ENCODE measurements at places on chromosomes 4 and X.

GRCh38 chr4:121316091-121316490, 64.7 kb downstream of the QRFPR start:
- DNase-seq: no peak
- H3K27ac ChIP-seq: no peak overlapping the region
- no peaks in the 10 kb centered on the region for H3K36me3 ChIP-seq
- H3K4me1 ChIP-seq: no peaks in the 10 kb centered on the region
- H3K4me3 ChIP-seq: no peak overlapping the region

- H3K4me3 ChIP-seq: no peak overlapping the region
- no peak for DNase-seq
- H3K4me1 ChIP-seq: peaks cover 18% of the 10 kb centered on the region
- H3K36me3 ChIP-seq: peaks cover 3% of the 10 kb centered on the region
- no peak overlapping the region for H3K27ac ChIP-seq
Observed at GRCh38 chr4:173498771-173499170, 31.3 kb downstream of the HAND2 start.

- H3K27me3 ChIP-seq: no peaks in the 10 kb centered on the region
- peaks cover 3% of the 10 kb centered on the region for H3K4me1 ChIP-seq
- no peaks in the 10 kb centered on the region for H3K36me3 ChIP-seq
- no peak for DNase-seq
- H3K4me3 ChIP-seq: no peak overlapping the region
Observed at GRCh38 chr4:14096396-14096965, 469.0 kb upstream of the BOD1L1 start.

DNA sequence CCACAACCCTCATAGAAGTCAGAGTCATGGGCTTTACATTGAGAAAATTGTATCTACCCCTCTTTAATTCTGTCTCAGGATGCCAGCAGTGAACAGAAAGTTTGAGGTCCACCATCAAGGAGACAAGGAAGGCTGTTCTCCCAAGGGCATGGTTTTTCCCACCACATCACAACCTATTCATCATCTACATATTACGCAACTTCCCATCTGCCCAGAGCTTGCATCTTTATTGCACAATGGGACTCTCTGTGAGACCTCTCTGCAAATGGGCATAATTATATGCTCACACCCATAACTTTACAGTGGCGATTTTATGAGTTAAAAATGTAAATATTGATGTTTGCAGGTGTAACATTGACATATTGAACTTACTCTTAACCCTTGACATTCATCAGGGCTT, 38.9 kb downstream of the PAGE2 start:
- no peak overlapping the region for H3K4me3 ChIP-seq
- H3K4me1 ChIP-seq: no peaks in the 10 kb centered on the region
- H3K27ac ChIP-seq: no peak overlapping the region
- H3K36me3 ChIP-seq: no peaks in the 10 kb centered on the region
- no peak for DNase-seq

DNA sequence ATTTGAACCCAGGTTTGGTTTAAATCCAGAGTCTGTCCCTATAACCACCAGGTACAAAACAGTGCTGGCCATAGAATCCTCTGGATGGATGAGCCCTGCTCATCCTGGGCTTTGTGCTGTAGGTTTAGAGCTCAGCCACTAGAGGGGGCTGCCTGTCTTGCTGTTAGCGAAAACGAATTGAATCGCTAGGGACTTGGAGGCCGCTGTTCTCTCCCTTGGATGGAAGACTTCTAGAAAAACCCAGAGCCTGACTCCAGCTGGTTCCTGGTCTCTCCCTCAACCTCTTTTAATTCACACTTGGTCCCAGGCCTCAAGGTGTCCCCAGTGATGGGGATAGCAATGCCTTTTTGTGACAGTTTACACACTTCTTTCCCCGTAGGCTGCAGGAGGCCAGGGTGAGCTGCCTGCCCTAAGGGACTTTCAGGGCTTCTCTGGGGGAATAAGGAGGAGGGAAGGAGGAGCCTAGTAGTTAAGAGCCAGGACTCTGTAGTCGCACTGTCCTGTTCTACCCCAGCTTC, 8.7 kb downstream of the RIPPLY1 start:
- no peak overlapping the region for H3K4me3 ChIP-seq
- H3K36me3 ChIP-seq: no peaks in the 10 kb centered on the region
- H3K4me1 ChIP-seq: peaks cover 7% of the 10 kb centered on the region
- no peak for DNase-seq

DNA sequence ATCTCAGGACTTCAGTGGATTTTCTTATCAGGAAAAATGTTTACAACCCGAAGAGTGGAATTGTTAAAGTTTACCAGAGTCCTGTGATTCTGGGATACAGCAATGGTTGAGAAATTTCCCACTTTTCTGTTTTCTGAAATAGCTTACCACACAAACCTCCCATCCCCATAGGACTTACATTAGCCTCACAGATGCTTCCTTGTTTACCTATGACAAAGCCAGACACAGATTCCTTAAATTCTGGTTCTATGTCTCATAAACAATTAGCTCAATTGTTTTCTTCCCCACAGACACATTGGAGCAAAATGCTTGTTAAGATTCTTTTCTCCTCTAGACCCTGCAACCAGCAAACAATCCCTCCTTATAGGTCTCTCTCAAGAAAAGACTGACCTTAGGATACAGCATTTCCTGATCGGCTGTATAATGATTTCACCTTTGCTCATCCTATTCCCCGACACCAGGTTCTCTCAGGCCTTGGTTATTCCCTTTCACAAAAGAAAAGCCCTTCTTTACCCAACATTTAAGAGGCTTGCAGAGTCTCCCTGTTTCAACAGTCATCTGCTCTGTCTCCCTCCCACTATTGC, 886.2 kb downstream of the ARAP2 start:
- peaks cover 11% of the 10 kb centered on the region for H3K4me1 ChIP-seq
- no peaks in the 10 kb centered on the region for H3K36me3 ChIP-seq

- no peaks in the 10 kb centered on the region for H3K27me3 ChIP-seq
- H3K36me3 ChIP-seq: no peaks in the 10 kb centered on the region
- no peak for DNase-seq
- H3K27ac ChIP-seq: no peak overlapping the region
Observed at GRCh38 chr4:143292858-143293257, 43.8 kb upstream of the GAB1 start.

DNA sequence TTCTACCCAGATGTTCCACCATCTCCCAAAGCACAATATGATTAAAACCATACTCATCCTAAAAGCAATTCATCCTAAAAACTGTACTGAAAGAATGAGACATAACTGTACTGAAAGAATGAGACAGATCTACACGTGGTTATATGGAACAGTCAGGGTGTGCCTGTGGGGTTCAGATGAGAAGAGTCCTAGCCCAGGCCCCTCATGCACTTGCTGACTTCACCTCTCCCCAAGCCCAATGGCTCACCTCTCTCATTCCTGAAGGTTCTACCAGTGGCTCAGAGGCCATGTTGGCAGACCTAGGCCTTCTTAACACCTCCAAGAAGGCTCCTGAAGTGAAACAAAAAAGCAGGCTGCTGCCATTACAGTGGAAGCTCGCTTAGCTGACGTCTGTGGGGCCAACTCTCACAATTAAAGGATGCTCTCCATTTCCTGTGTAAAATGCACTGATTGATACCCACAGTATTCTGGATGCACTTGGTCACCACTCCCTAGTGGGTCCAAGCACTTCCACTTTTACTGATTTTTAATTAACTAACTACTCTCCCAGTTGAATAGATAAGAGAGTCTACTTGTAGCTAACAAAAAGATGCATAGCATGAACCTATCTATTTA, 3.8 kb downstream of the PLAC1 start:
- H3K4me3 ChIP-seq: no peak overlapping the region
- H3K36me3 ChIP-seq: no peaks in the 10 kb centered on the region
- DNase-seq: no peak
- H3K27ac ChIP-seq: no peak overlapping the region

- no peak for DNase-seq
- H3K27me3 ChIP-seq: no peaks in the 10 kb centered on the region
- no peak overlapping the region for H3K4me3 ChIP-seq
- H3K36me3 ChIP-seq: peaks cover 36% of the 10 kb centered on the region
Observed at GRCh38 chr4:78602334-78602733, 50.8 kb downstream of the ANXA3 start.

DNA sequence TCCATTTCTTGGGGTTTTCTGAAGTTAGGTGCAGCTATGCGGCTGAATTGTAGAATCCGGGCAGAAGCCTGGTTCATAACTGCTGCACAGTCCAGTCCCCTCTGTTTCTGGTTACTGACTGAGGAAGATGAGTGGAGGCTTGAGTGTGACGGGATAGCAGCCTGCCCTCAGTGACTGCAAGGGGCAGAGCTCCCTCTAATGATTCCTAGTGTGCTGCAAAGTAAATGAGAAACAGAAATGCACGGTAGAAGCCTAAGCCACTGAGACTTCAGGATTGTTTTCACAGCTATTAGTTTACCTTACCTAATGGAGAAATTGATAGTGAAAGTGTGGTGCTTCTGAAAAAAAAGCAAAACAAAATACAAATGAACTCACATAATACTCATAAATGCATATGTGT, 189.2 kb downstream of the GPM6A start:
- H3K27me3 ChIP-seq: peaks cover 1% of the 10 kb centered on the region
- H3K27ac ChIP-seq: no peak overlapping the region
- H3K4me3 ChIP-seq: no peak overlapping the region
- no peak for DNase-seq
- H3K36me3 ChIP-seq: no peaks in the 10 kb centered on the region

- no peaks in the 10 kb centered on the region for H3K36me3 ChIP-seq
- no peak overlapping the region for H3K27ac ChIP-seq
- DNase-seq: peak; percentile 9
- H3K27me3 ChIP-seq: peaks cover 2% of the 10 kb centered on the region
Observed at GRCh38 chrX:1679238-1679637, 64.4 kb downstream of the ASMT start.

- no peak overlapping the region for H3K27ac ChIP-seq
- peaks cover 12% of the 10 kb centered on the region for H3K4me1 ChIP-seq
- DNase-seq: no peak
Observed at GRCh38 chr4:183788308-183788905, 116.7 kb upstream of the STOX2 start.

DNA sequence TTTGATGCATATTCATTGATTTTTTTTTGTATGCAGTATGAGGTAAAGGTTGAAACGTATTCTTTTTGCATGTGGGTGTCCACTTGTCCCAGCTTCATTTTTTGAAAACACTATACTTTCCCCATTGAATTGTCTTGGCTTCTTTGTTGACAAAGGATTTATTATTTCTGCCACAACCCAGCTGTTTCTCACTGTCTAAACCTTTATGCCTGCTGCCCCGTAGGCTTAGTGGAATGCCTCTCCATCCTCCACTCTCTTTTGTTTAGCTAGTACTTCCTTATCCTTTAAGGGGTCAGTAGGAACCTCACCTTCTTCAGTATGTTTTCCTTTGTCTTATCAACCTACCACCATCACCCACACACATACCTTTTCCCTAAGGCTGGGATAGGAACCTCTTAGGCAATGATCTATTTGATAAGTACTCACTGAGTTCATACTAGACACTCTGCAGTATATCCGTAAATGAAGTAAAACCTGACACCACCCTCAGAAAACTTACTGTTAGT, 8.5 kb downstream of the FMR1 start:
- no peak for DNase-seq
- H3K4me1 ChIP-seq: peaks cover 49% of the 10 kb centered on the region
- H3K27me3 ChIP-seq: no peaks in the 10 kb centered on the region
- no peak overlapping the region for H3K4me3 ChIP-seq
- no peaks in the 10 kb centered on the region for H3K36me3 ChIP-seq
- H3K27ac ChIP-seq: no peak overlapping the region

DNA sequence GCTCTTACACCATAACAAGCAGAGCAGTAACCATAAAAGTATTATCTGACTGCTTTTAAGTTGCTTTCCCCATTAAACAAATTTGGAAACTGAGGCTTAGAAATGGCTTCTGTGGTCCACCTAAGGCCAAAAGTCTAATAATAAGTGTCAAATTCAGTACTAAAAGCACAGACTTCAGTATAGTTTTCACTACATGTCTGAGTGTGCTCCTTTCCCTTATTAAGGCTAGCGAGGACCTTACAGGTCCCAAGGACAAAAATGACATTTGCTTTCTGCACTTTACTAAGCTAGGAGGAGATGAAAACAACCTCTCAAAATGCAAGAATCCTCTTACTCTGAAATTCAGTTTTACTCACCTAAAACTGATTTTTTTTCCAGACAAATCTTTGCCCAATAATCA, 127.2 kb downstream of the ENOX2 start:
- no peak overlapping the region for H3K4me3 ChIP-seq
- H3K27me3 ChIP-seq: no peaks in the 10 kb centered on the region
- no peak for DNase-seq
- no peaks in the 10 kb centered on the region for H3K4me1 ChIP-seq

DNA sequence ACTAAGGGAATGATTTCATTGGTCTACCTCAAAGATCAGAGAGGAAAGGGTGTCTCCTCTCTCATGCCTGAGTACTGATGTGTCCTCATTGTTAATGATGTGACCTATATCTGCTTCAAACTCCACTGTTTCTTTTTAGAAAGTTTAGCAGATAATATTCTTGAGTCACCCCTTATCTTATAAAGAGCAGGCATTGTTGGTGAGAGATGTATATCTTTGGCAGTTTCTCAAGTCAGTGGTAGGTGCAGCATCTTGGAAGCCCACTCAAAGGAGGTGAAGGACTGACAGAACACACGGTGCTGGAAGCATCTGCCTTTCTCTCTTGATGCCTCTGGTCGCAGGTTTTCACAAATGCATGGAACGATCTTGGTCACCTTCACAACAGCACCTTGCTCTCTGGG, 71.2 kb downstream of the ZNF518B start:
- H3K4me3 ChIP-seq: no peak overlapping the region
- no peaks in the 10 kb centered on the region for H3K27me3 ChIP-seq
- H3K27ac ChIP-seq: no peak overlapping the region

DNA sequence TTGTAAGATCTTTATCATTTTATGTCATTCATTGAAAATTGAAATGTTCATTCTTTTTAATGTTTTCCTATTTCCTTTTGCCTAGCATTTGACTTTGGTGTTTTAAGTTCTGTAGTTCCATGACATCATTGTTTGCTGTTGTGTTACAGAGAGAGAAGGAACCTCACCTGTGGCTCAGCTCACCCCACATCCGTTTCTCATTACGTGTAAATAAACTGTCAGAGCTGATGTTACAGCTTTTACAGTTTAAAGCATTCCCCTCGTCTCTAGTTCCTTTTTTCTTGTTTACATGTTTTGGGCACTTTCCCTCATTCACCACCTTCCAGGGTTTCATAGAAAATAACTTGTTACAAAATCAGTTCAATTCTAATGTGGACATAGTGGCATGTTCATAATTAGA, 137.2 kb downstream of the FNIP2 start:
- no peak for DNase-seq
- no peak overlapping the region for H3K4me3 ChIP-seq
- peaks cover 5% of the 10 kb centered on the region for H3K4me1 ChIP-seq
- no peaks in the 10 kb centered on the region for H3K27me3 ChIP-seq
- H3K36me3 ChIP-seq: peaks cover 15% of the 10 kb centered on the region

DNA sequence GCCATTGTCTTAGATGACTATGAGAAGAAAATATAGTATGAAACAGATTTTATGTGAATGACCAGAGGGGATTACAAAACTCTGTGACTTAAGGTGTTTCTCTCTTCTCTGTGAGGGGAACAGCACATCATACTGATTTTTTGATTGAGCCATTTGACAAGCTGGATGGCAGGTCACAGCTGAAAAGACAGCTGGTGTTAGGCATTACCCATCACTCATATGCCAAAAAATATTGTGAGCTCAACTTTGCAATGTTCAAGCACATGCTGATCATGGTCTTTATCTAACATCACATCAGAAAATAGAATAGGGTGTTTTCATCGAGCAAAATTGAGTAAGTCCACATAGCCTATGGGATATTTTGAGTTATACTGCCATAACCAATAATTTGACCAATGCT, 86.7 kb upstream of the TECRL start:
- no peaks in the 10 kb centered on the region for H3K36me3 ChIP-seq
- H3K27me3 ChIP-seq: no peaks in the 10 kb centered on the region
- no peak for DNase-seq

- H3K4me3 ChIP-seq: no peak overlapping the region
- peak overlapping the region; percentile 52 for H3K27ac ChIP-seq
- peaks cover 31% of the 10 kb centered on the region for H3K4me1 ChIP-seq
- no peaks in the 10 kb centered on the region for H3K27me3 ChIP-seq
- no peaks in the 10 kb centered on the region for H3K36me3 ChIP-seq
Observed at GRCh38 chr4:173990126-173990868, 293.2 kb downstream of the FBXO8 start.
